Fibroblast of skin of left quadriceps (primary cell): ENCODE measurements at places on chromosomes 4 and X.

GRCh38 chr4:177879851-177880250 lies 437.6 kb upstream of the AGA start:
- no peak for DNase-seq

- no peak for DNase-seq
Measured at GRCh38 chrX:18917831-18918230, 66.1 kb downstream of the PHKA2 start.

GRCh38 chr4:54541426-54542118 lies 116.2 kb upstream of the KIT start:
- peak; percentile 58 for DNase-seq

GRCh38 chr4:35649778-35650177 lies 594.5 kb downstream of the ARAP2 start:
- no peak for DNase-seq

GRCh38 chr4:96599752-96600151 lies 759.9 kb downstream of the PDHA2 start:
- DNase-seq, result no peak

GRCh38 chrX:13790206-13791131 lies 26.4 kb downstream of the GPM6B start:
- no peak for DNase-seq
